ENCODE measurements at places on chromosomes 7 and 10.

- DNase-seq, result no peak
Measured at GRCh38 chr10:52780391-52781155, 8.0 kb upstream of the MBL2 start.

- DNase-seq, result no peak
Measured at GRCh38 chr10:107717046-107717445, 552.5 kb upstream of the SORCS1 start.

DNA sequence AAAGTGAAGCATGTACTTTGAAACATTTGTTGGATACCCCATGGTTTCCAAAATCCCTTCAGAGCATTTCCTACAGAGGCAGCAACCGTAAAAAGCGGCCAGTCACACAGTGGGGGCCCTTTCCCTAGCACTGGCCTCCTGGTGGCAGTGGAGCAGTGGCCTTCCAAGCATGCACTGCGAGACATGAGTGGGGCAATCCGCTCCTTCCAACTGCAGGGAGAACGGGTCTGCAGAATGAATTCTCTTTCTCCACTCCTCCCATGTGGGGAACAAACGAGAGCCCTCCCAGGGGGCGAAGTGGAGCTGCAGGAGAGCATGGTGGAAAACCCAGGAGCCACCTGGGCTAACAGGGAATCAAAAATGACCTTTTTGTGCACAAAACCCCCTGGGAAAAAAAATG is 542.9 kb upstream of the GALNT17 start:
- DNase-seq, result no peak

DNA sequence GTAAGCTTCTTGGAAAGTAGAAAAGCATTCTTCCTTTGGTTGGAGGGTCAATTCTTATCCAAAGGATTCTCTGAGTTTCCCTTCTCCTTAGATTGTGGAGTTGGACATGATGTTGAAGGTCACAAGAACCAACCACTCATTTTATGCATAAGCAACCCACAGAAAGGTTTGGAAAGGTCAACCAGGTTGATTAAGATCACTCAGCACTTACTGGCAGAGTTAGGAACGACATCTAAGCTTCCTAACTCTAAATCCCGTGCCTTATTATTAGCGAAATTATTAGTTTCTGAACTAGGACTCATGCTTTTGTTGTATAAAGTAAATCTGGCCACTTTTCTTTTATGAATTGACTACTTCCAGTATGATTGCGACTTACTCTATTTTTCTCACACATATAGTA is 137.0 kb upstream of the MINDY3 start:
- DNase-seq, result no peak

- DNase-seq, result no peak
Measured at GRCh38 chr10:132500781-132501415, 36.7 kb upstream of the INPP5A start.

DNA sequence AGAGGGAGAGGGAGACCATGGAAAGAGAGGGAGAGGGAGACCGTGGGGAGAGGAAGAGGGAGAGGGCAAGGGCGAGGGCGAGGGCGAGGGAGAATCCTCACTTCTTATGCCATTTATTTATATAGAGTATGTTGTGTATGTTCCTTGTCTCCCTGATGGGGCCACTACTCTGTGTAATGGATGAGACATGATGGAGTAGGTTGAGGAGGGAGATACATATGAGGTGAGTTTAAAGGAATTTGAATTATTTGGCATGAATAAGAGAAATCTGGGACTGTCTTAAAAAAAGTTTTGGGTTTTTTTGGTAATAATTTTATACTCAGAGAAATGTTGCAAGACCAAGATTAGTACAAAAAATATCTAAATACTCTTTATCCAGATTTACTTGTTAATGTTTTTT is 20.1 kb downstream of the CCSER2 start:
- DNase-seq, result no peak

- DNase-seq, result no peak
Measured at GRCh38 chr7:10860516-10860915, 113.2 kb upstream of the PHF14 start.

- DNase-seq, result no peak
Measured at GRCh38 chr7:71712653-71713180, 580.8 kb downstream of the GALNT17 start.

DNA sequence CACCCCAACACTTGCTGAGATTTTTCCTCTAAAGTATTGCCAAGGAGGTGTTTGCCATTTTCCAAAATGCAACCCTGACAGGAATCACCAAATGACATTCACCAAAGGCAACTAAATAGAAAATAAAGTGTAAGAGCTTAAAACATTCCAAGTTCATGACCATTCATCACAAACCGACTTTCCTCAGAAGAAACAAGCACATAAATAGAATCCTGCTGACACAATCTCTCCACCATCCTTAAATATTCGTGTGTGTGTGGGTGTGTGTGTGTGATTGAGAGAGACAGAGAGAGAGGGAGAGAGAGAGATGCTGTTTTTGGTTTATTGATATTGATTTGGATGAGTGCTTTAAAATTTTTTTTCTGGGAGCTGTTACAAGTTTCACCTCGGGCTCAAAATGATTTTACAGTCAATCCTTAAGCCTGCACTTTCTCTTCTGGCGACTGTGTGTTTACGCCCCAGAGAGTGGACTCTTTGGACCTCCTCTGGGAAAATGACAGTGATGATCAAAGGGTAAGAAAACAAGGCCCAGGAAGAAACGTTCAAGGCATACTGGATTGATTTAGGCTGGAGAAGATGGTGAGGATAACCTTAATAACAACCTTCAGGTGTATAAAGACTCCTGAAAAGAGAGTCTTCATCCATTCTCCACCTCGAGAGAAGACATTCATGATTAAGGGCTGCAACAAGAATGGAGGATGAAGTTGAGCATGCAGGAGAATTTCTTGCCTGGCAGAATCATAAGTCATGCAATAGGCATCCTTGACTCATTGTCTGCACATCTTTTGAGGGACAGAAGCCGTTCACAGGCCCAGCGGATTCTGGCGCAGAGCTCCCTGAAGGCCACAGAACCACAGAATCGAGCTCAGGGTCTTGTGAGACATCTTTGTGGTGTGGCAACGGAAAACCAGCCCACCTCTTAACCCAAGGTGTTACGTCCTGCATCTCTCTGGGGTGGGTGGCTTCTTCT is 104.4 kb upstream of the FGFR2 start:
- no peak for DNase-seq

DNA sequence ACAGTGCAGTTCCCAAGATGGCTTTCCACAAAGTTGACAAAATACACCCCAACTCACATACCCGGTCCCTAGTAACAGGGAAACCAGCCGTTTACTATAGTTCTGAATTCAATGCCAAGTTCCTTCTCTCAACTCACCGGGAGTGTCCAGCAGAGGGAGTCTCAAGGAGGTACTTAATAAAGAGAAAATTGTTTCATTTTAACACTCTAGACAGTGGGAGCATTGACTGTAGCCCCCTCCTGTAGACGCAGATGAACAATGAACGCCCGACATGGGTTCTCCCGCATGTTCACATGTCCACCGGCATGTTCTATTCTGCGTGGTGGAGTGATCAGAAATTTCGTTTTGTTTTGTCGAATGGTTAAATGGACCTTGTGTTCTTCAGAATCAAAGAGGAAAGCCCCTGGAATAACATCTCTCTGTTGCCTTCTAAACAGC is 1.9 kb downstream of the HIPK2 start:
- DNase-seq, result peak; percentile 52

DNA sequence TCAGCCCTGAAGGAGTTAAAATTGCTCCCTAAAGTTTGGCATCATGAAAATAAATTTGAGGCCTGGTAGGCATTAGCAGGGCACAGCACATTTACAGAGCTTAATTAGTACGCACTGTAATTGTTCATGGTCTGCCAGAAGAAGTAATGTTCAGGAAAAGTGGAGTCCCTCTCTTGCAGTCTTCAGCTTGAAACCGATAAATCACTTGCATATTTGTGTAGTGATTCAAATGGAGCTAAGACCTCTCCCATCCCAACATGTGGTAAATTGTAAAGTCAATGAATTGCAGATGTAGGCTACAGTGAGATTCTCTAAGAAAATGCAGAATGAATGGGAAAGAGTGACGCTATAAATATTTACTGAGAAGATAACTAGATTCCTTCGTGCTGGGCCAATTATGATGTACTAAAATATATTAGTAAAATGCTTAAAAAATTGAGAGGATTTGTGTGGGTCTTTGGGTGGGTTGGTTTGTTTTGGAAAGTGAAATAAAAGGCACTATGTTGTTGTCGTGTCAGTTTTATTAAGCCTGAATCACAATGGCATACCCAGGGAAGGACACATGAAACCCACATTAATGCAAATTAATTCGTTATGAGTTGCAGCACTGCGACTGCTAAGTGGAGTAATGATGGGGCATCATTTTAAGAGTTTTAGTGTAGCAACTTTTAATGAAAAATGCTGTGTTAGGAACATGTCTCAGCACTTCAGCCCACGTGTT is 8.4 kb downstream of the TCF7L2 start:
- DNase-seq, result no peak

DNA sequence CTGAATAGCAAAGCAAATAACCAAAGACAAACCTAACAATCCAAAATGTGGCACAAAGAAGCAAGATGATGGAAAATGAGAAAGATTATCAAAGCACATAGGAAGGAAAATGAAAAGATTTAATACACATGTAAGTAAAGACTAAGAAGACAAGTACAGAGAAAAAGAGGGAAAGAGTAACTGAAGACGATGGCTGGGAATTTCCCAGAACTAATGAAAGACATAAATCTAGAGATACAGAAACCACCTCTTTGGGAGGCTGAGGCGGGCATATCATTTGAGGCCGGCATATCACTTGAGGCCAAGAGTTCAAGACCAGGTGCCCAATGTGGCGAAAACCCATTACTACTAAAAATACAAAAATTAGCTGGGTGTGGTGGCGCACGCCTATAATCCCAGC is 46.8 kb downstream of the CCDC6 start:
- no peak for DNase-seq

- DNase-seq, result no peak
Measured at GRCh38 chr7:48671656-48672055, 252.7 kb upstream of the CDC14C start.

DNA sequence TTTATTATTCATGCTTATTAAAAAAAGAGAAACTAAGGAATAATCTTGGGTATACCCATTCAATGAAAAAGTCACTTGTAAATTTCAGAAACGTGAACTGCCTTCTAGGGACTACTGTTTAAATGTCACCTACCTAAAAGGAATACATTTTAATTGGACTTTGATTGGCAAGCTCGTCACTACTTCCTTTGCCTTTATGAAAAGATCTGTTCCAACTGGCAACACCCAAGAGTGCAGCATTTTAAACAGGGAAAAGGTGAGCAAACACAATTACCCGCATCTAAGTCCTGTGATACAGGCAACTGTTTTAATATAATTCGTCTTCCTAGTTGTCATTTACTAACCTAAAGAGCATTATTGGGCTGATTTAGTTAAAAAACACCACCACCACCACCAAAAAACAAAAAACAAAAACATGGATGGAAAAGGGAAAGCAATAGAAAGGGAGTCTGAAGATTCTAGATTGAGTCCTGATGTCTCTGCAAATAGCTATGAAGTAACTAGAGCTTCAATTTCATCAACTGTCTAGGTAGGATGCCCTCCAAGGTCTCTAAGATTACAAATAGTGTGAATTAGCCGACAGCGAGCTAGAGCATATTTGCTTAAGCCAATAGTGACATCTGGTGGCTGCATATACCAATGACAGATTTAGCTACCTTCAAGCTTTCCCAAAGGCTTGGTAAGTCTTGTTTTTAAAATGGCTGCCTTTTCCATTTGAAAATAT is 33.8 kb upstream of the ICA1 start:
- peak; percentile 16 for DNase-seq

DNA sequence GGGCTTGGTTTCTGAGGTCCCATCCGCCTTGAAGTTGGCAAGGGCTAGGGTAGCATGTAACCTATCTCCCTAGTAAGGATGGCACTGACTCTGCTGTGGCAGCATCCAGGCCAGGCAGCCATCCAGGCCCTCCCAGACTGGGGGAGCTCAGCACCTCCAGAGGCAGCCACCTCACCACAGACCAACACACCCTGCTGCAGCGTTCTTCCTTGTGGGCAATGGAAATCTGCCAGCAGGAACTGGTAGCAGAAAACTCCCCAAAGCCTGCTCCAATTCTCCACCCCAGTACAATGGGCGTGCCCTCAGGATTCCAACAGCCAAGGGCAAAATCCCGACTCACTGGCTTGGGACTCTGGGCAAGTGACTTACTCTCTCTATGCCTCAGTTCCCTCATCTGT is 27.5 kb downstream of the DLG5 start:
- no peak for DNase-seq

DNA sequence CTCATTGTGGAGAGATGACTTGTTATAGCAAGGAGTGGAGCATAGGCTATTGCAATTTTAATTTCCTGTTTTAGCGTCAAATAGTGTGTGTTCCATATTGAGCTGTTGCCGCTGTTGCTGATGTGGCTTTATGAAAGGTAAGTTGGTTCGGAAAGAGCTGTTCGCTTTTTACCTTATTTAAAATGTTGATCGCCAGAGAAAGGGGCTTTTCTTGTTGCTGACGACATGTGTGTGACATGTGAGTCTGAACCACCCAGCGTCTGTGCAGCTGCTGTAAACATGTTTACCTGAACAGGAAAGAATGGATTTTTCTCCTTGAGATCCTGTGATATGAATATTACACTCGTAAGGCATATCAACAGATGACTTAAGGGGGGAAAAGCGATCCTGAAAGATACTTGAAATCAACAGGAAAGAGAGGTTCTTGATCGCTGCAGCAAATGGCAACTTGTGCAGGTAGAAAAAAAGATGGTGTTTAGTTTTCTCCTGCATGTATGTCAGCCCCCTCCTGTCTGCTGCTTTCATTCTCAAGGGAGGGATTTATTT is 2.5 kb downstream of the ZEB1 start:
- DNase-seq, result peak; percentile 57

DNA sequence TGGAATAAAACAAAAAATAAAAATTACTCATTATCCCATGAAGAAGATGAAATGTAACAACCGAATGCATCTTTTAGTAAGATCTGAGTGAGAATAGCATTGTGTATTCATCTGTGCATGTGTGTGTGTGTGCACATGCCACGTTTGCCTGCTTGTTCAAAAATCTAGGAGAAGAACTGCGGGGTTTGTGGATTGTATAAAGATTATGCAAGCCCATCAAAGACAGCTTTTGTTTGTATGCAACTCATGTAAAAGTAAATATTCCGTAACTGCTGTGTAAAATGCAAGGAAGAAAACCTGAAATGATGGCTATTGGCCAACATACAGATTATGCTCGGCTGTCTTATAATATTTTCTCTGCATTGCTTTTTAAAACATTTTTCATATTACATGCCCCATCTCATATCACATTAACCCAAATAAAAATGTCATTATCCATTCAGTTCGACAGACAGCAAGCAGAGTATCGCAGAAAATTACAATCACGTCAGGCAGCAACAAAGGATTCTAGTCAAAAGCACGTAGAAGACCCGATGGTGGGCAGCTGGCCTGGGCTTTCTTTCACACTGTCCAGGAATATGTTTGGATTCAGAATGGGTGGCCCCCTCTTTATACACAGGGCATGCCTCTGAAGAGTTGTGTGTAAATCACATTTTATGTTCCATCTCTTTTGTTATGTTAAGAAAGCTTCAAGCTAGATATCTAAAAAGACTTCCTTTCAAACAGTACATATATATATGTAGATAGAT is 114.0 kb downstream of the PARP12 start:
- DNase-seq, result no peak

All from effector CD4-positive, alpha-beta T cell (primary cell).